ENCODE measurements at places on chromosomes 6 and 20.

GRCh38 chr6:46129291-46129628 is 529 bp upstream of the ENPP4 start:
- peak; percentile 0 for DNase-seq

DNA sequence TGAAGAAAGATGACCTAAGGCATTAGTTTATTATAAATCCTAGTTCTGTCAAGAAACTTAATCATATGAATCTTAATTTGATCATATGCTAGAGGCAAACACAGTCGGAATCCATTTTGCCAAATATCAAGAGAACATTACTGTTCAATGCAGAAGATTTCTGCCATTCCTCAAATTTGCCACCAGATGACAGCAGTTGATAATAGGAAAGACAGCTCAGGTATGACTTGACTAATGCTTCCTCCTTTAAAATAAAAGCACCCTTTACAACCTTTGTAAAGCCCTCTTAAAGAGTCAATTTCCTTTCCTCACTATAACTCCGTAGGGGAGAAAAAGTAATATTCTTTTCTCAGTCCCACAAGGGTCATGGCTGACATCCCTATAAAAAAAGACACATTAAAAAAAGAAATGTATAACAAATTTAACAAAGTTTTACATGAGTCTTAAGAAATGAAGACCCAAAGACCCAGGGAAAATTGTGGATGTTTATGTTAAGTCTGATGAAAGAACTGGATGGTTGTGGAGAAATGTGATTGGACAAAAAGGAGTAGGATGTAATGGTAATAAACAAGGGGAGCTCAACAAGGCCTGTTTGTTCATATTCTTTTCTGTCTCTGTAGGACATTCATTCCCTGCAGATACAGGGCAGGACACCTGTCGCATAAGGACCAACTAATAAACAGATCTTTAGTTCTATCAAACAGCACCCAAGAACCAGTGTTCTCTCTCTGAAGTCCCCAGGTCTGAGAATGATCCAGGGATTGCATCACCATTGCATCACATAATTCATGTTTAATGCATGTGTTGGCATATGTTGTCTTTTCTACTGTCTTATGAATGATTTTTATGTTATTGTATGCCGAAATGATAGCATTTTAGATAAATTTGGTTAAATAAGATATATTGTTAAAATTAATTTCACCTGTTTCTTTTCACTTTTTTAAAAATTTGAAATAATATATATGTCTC is 23.0 kb upstream of the IL17A start:
- no peak for DNase-seq

DNA sequence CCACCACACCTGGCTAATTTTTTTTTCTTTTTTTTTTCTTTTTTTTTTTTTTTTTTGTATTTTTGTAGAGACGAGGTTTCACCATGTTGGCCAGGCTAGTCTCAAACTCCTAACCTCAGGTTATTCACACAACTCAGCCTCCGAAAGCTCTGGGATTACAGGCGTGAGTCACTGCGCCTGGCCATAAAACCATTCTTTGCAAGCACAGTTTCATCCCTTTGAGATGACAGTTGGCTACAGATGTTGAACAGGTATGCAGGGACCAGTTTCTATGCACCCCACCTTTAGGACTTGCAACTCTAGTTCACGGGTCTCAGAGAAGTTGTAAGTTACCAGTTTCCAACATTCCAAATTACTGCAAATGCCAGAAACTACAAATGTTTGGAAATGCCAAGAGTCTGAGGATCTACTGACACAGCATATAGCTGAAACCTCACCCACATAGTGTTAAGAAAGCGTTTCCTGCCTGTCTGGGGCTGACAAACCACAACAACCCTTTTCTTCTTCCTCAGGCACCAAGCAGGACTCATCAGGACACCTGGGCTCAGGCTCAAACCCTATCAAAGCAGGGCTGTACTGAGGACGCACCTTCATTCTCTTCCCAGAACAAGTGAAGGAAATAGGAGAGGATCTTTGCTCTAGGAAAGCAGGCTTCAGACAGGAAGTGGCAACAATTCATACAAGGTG is 22.9 kb downstream of the ARHGAP18 start:
- DNase-seq, result peak; percentile 23

- no peak for DNase-seq
These were observed 17.1 kb downstream of the IRF4 start for GRCh38 chr6:408599-409102.

- DNase-seq, result peak; percentile 71
These were observed at the start of gene LPIN3 for GRCh38 chr20:41340327-41341055. TSS of gene LPIN3 (plus strand) at chr20:41340821. CDS start at chr20:41345804, 4,983 bp downstream.

DNA sequence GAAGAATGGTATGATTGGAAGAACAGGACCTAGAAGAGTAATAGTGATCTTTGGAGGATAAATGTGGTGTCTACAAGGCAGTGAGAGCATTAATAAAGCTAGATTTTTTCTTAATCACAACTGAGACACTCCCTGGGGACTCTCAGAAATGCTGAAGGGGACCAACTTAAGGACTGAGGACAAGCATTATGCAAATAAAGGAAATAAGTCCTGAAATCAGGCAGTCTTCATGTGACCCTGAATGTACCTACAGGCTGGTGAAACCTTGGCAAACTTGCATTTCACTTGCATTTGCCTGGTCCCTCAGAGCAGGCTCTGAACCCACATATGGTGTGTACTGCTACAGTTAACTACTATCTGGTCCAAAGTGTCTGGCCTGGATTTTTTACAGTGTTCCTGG is 19.3 kb upstream of the TTK start:
- no peak for DNase-seq

DNA sequence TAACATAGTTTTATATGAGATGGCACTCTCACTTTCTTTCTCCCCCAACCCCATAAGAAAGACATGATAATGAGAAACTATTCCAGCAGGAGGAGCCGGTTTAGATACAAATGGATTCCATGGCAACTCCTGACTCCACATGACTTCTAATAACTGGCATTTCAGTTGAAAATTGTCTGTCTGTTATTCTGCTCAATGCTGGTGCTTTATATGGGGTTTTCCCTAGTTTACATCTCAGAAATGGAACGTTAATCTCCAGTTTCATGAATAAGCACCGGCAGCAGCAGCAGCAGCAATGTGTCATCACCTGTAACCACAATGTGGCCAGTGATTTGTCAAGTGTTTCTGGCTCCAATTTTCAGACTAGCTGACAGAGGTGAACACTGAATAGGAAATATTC is 8.0 kb upstream of the SIM1 start:
- no peak for DNase-seq

GRCh38 chr6:146339716-146340115 is 203.9 kb upstream of the RAB32 start:
- DNase-seq, result no peak

DNA sequence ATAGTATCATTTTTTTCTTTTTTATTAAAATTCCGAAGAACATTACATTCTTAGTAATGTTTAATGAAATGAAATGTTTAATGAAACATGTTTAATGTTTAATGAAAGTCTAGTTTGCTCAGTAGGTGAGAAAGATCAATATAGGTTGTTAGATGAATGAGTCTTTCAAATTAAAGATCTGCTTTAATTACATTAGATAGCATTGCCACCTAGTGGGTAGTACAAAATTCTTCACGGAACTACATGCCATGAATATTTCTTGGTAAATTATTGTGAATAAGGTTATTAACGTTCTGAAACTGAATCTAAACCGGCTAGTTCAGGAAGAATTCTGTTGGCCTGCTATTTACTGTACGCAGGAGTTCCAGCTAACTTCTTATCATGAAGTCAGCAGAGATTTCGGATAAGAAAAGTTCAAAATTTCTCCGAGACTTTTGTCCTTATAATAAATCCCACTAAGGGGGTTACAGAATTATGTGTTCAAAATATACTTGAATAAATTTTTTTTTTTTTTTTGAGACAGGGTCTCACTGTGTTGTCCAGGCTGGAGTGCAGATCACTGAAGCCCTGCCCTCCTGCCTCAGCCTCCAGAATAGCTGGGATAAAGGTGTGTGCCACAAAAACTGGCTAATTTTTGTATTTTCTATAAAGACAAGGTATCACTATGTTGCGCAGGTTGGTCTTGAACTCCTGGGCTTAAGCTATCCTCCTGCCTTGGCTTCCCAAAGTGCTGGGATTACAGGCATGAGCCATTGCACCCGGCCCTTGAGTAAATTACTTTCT is 7.9 kb upstream of the GMNN start:
- no peak for DNase-seq

- DNase-seq, result no peak
These were observed 358.4 kb downstream of the BTBD3 start for GRCh38 chr20:12276011-12276673.

DNA sequence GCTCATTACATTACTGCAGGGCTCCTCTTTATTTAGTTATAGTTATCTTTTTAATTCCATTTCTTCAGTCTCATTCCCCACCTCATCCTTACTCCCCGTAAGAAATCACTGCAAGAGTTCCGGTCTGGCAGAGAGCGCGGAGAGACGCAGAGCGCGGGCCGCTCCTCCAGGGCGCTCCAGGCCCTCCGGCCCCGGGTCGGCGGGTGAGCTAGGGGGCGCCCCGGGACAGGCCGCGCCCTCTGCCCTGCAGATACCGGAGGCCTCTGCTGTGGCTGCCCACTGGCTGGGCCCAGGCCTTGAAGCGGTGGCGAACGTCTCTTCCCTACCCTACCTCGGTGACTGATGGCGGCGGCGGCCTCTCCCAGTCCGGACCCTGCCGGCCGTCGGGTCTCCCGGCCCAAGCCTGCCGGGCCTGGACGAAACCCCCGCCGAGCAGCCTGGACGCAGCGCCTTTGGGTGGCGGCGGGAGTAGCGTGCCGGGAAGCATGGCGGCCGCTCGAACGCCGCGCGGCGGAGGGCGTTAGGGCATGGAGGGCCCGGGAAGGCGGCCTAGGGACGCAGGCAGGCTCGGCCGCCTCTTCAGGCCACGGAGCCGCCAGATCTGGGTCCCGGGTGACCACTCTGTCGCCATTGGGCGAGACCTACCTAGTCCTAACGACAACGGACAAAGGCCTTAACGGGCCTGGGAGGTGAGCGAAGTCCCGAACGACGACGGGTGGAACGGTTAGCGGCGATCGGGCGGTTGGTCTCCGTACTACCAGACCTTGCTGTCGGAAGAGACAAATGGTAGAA is 16.4 kb upstream of the HMGN4 start:
- DNase-seq, result peak; percentile 38

GRCh38 chr20:57288651-57289277 is 22.3 kb upstream of the BMP7 start:
- no peak for DNase-seq

DNA sequence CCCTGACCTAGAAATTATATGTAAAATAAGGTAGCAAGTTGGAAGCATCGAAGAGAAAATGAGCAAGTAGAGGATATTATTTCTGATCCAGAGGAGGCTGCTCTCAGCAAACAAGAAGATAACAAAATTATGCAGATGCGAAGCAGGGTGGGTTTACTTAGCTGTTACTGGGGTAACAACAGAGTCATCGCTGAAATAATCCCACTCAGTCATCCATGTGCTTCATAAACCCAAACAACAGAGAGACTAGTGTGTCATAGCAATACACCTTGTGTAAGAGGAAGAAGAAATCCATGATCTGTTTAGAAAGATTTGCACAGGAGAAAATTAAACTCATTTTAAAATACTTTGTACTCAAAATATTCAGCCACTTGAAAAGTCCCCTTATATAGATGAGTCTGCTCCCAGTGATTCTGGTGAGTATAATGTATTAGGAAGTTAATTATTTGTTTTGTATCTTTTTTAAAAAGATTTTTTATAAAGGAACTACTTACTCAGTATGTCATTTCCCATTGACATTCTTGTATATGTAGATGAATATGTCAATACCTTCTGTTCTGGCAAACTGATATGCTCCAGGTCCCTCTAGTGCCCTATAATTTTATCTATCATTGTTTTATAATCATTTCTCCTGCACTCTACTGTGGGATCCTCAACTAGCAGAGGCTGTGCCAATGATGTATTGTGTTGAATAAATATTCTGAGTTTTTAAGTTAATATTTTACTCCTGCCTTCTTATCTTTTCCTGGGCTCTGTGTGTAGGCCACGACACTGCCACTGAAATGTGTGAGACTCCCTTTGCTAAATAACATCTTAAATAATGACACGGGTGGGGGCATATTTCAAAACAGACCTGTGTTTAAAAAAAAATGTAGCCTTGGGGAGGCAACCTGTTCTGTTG is 8.6 kb upstream of the HIVEP2 start:
- no peak for DNase-seq

DNA sequence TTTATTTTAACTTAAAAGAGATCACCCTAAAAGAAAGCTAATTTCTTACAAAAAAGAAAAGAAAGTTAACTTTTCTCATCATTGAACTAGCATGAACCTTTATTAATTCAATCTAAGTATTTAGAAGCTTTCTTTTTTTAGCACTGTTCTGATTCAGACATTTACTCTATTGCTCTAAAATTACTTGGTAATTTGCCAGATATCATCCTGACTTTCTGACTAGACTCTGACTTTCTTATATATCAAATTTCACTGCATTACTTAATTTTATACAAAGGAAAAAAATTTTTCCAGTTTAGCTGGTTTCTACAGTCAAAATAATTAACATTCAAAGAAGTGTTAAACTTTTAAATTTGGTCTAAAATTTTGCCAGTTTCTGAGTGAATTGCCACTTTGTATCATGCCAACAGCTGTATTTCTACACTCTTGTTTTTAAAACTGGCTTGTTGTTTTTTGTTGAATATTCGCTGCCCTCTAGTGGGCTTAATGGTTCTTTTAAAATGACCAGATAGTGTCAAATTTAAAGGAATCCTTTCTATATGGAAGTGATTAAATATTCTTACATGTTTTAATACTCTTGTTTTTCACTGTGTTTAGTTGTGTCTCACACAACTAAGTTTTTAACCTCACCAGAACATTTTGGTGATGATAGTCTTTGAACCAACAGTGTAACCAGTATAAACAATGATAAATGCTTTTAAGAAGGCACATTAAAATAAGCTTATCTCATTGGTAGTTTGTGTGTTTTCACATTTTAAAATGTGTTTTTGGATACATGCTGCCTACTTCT is 102.0 kb downstream of the POPDC3 start:
- no peak for DNase-seq

DNA sequence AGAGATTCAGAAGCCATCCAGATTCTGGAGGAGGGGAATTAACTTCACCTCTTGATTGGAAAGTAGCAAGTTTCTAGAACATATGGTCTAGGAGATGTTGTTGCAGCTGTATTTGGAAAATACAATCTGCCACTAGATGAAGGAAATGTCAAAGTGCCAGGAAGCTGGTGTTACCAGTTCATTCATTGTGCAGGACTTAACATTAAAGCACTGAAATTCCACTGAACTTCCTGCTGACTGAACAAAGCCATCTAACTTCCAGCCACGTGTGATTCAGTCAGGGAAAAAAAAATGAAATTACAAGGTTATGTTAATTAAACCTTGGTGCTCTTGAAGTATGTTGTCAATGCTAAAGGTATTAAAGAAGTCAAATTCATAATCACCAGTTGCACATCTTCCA is 321.5 kb upstream of the SASH1 start:
- DNase-seq, result no peak

All from stimulated activated CD4-positive, alpha-beta T cell treated with anti-CD3 and anti-CD28 coated beads, TNF-alpha, amount 100 ng/mL, for 48 hours (primary cell).